ENCODE measurements at places on chromosomes 7 and 10.

DNA sequence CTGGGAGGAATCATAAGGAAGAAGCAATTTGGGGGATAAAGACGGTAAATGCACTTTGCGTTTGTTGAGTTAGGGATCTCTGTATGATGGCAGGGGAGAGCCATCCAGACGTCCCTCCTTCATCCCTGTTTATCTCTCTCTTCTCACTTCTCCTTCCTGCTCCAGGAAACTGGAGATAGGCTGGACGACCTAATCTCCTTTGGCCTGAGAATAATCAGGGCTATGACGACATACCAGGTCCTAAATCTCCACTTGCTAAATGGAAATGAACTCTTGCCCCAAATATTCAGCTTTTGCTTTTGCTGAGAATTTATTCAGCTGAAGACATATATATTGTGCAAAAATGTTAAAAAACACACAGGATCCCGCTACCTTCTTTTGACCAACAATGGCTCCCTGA is 182.9 kb upstream of the INHBA start:
- DNase-seq = no peak

GRCh38 chr7:73519867-73520672 is 2.0 kb downstream of the BAZ1B start:
- no peak for DNase-seq

GRCh38 chr7:2306688-2307087 is 7.6 kb downstream of the SNX8 start:
- no peak for DNase-seq

DNA sequence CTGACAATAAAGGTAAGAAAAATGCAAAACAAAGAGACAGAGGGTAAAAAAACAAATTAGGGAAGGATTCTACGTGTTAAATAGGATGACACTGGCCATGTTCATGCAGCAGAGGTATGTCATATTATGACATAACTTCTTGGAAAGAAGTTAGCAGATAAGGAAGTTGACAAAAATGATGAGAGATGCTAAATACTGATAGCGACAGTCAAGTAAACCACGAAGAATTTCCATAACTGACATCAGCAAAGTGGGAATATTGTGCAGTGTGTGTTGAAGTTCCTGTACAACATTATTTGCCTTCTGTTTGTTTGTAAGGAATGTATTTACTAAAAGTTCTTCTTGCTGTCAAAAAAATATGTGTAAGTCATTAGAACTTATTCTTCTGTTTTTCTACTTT is 29.5 kb downstream of the MDH2 start:
- no peak for DNase-seq

DNA sequence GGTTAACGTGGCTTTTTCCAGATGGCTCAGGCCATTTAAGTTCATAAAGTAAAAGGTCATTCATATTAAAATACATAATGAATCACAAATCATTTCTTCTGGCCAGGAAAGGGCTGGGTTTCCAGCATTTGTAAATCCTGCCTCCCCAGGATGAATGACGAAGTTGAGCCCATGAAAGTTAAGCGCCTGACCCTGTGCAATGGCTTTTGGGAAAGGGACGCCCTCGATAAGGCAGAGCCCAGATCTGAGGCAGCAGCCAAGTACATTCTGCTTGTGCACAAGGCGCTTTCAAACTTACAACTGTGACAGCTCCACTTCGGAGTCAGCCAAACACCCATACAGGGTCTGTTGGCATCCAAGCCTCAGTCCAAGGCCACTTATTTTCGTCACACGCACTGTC is 2.8 kb downstream of the GIMAP6 start:
- no peak for DNase-seq

DNA sequence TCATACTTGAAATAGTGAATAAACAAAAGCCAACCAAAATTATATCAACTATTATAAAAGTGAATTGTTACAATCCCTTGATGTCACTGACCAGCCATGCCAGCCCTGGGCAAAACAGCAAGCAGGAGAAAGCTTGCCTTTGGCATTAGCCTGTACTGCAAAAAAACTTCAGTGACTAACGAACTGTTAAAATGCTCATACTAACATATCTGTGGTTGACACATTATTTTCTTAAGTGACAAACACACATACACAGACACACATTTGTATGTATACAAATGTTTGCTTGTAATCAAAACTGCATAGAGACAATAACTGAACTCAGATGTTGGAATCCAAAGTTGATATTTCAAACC is 29.5 kb downstream of the CHCHD3 start:
- DNase-seq = no peak

- no peak for DNase-seq
Observed at GRCh38 chr10:4051011-4051640, 266.1 kb upstream of the KLF6 start.

- DNase-seq = no peak
Observed at GRCh38 chr7:78736548-78736947, 716.9 kb downstream of the MAGI2 start.

GRCh38 chr7:80505900-80506500 is 5.9 kb downstream of the GNAT3 start:
- no peak for DNase-seq

- no peak for DNase-seq
Observed at GRCh38 chr7:132646052-132646451, 69.8 kb upstream of the PLXNA4 start.

- DNase-seq = no peak
Observed at GRCh38 chr7:16646472-16647072, 591 bp downstream of the BZW2 start.

DNA sequence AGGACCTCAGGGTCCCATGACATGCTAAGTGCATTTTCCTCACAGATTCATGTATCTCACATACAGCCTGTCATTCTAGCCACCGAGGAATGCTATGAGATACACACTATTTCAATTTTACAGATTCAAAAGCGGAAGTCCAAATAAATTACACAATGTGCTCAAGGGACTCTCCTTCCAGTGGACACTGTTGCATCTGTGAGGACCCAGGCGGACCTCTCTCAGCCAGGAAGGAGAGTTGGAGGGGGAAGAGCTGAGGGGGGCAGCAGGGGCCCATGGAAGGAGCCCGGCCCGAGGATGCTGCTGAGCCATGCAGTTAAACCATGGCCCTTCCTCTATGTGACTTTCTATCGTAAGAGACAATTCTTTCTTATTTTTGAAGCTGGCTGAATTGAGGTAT is 93.6 kb downstream of the VOPP1 start:
- no peak for DNase-seq

- no peak for DNase-seq
Observed at GRCh38 chr10:132520177-132520811, 17.3 kb upstream of the INPP5A start.

GRCh38 chr7:16648551-16648950 is 2.6 kb downstream of the BZW2 start:
- no peak for DNase-seq

- DNase-seq = no peak
Observed at GRCh38 chr10:14625192-14625631, 149.5 kb downstream of the FAM107B start.

- DNase-seq = no peak
Observed at GRCh38 chr7:32142649-32143048, 72.4 kb upstream of the PDE1C start.

DNA sequence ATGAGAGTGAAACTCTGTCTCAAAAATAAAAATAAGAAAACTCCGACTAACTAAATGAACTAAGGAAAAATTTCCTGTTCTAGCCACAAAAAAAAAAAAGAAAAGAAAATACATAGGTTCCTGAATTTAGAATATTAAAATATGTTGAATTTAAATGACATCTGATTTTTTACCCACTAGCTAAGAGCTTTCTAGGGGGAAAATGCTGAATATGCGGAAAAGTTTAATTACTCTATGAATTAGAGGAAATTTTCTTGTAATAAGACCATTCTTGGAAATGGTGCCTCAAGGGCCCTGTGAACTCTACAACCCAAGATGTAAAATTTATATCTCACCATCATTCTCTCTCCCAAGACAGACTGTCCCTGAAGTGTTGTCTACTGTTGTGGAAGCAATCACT is 165.0 kb upstream of the CALN1 start:
- DNase-seq = no peak

- peak; percentile 28 for DNase-seq
Observed at GRCh38 chr7:50281680-50282445, 22.7 kb upstream of the IKZF1 start.

- no peak for DNase-seq
Observed at GRCh38 chr7:36107926-36108631, 45.0 kb upstream of the EEPD1 start.

- peak; percentile 60 for DNase-seq
Observed at GRCh38 chr7:116236020-116236630, 25.8 kb downstream of the TES start.

DNA sequence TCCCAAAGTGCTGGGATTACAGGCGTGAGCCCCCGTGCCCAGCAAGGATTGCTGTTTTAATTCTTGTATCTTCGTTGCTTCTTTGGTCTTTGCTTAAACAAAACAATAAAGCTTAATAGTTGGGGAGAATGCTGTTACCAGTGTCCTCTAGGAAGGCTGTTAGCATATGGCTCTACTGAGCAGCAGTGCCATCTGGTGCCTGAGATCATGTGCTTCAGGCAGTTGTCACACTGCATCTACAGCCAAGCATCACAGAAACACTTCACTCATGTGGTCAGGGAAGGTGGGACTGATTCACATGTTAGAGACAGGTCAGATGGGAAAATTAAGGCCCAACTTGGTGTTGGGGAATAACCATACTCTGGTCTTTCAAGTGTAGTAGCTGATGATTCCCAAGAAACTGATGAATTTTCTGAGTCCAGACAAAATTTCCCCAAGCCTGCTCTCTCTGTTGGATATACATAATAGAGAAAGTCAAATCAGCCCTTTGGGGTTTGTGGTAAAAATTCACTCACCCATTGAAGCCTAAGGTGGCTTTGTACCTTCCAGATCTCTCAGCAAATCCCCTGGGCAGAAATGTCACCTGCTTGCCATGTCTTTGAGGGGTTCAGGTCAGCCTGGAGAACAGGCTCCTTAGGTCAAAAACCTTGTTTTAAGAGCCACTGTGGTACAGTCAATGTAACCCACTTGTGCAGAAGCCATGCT is 28.4 kb downstream of the UBE2D4 start:
- peak; percentile 36 for DNase-seq

- peak; percentile 63 for DNase-seq
Observed at GRCh38 chr10:86899670-86900276, 57.6 kb downstream of the MMRN2 start.

GRCh38 chr7:157235357-157236333 is 96.9 kb downstream of the UBE3C start:
- no peak for DNase-seq

GRCh38 chr7:69608878-69609277 is 10.6 kb downstream of the AUTS2 start:
- DNase-seq = no peak

GRCh38 chr7:101816595-101817470 is 593 bp upstream of the CUX1 start:
- DNase-seq = no peak

GRCh38 chr10:77332256-77332655 is 305.4 kb downstream of the KCNMA1 start:
- DNase-seq = no peak

DNA sequence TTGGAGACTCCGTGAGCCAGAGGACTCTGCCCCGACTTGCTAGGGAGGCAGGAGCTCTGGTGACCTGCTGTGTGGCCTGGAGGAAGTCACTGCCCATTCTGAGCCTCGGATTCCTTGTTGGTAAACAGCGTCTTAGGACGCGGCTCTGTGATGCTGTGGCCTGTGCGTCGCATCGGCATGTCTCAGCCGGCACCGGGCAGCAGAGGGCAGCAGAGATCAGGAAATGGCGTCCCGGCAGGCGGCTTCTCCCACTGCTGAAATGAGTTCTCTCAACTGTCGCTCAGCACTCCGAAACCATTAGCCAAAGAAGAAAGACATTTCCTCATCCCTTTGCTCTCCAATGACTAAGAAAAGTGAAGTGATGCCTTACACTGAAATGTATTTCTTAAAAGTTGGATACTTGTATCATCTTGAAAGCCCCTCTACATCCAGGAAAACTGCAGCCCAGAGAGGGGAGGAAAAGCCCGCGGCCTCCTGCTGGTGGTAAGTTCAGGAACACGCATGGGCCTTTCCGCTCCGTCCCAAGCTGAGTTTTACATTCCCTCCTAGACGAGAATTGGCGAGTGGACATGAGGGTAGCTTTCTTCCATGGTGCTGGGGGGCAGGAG is 91.7 kb downstream of the WDR11 start:
- DNase-seq = peak; percentile 26

GRCh38 chr7:19392246-19392645 is 247.0 kb upstream of the FERD3L start:
- no peak for DNase-seq

DNA sequence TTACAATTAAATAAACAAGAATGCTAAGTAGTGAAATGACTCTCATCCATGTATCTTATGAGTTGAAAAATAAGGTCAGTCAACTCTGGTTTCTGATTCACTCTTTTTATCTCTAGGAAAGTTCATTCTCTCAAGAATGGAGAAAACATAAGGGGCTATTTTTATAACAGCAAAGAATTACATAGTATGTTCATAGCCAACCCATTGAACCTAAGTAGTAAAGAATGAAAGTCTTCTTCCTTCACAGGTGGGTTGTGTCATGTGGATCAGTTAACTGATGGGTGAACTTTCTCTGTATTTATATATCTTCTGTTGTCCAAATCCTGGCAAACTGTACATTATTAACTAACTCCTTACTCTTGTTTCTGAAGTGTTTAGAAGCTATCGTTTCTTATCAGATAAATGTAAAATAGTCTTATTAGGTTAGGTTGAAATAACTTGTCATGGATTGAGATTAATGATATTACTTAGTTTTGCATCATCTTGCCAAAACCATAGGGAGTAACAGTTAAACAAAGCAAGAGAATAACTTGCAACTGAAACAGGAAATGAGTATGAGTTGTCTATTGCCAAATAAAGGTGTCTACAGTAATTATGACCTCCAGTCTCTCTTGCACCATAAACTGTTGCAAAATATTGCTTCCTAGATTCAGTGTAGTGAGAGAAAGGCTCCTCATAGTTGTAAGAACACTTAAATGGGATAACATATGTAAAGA is 86.8 kb downstream of the ANKRD7 start:
- DNase-seq = peak; percentile 96

DNA sequence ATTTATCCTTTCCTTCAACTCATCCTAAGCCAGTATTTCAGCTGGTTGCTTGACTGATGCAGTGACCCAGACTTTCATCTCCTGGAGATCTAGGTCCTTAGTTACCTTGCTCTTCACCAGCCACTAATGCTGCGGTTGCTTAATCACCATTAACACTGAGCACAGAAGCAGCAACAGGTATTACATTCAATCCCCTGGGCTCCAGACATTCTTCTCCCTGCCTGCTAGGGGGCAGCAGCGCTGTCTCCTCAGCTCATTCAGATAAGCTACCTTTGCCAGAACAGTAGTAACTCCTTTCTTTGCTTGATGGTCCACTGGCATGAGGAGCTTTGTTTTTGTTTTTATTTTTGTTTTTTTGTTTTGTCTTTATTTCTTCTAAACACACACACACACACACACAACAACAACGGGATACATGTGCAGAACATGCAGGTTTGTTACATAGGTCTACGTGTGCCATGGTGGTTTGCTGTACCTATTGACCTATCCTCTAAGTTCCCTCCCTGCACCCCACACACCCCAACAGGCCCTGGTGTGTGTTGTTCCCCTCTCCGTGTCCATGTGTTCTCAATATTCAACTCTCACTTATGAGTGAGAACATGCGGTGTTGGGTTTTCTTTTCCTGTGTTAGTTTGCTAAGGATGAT is 1043.2 kb upstream of the C7orf33 start:
- DNase-seq = peak; percentile 45

- peak; percentile 11 for DNase-seq
Observed at GRCh38 chr10:69215405-69216171, 4.5 kb upstream of the HKDC1 start.

All from AML-193 (cell line).